Activated T-helper 2 cell treated with anti-CD3 and anti-CD28 coated beads, Interferon-gamma antibody, Interleukin-2, Interleukin-4, amounts not matched to agents 10 μg/mL and 5 μg/mL and 100 μg/mL, durations not matched to agents 14 hours and 24 hours and 36 hours (primary cell): ENCODE measurements at places on chromosomes 3 and 15. TPM values are rescaled to one million over a fixed set of nuclear protein-coding genes. Genes with fewer than 3 reads are reported as not detected.

- DNase-seq = peak; percentile 47
- peak overlapping the region; percentile 65 for H3K27ac ChIP-seq
- peak overlapping the region; percentile 27 for H3K4me3 ChIP-seq
- peaks cover 47% of the 10 kb centered on the region for H3K36me3 ChIP-seq
- peaks cover 30% of the 10 kb centered on the region for H3K4me1 ChIP-seq
- H3K27me3 ChIP-seq = no peaks in the 10 kb centered on the region
Measured at GRCh38 chr3:16337856-16338540, 73.0 kb downstream of the OXNAD1 start.

- peaks cover 6% of the 10 kb centered on the region for H3K27me3 ChIP-seq
- H3K4me1 ChIP-seq = no peaks in the 10 kb centered on the region
- no peaks in the 10 kb centered on the region for H3K36me3 ChIP-seq
Measured at GRCh38 chr15:57418635-57419034, 42.3 kb downstream of the CGNL1 start.

DNA sequence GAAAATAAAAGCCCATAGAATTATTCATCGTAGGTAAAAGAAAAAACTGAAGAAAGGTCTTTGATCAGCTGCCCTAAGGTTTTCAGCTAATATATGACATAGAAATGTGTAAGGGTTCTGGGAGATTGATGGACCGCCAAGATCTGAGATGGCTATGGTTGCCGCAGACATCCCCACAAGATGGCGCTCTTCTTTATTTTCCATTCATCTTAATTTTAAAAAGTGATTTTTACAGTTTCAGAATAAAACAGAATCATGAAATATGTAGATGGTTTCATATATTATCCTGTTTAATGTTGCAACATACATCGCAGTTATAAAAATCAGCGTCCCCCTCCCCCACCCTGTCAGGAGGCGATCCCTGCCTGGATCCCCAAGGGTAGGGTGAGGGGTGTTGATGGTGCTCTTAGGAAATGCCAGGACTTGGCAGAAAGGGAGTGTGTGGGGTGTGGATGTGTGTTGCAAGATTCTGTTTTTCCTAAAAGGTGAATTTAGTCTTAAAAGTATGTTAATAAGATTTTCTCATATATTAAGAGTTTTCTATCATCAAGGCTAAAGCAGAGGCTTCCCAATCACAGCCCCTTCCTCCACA is 68.8 kb downstream of the ANXA2 start:
- no peaks in the 10 kb centered on the region for H3K36me3 ChIP-seq
- DNase-seq = no peak

- H3K4me1 ChIP-seq = no peaks in the 10 kb centered on the region
- peaks cover 6% of the 10 kb centered on the region for H3K27me3 ChIP-seq
- no peak overlapping the region for H3K4me3 ChIP-seq
- peak; percentile 6 for DNase-seq
- H3K27ac ChIP-seq = no peak overlapping the region
- H3K36me3 ChIP-seq = no peaks in the 10 kb centered on the region
Measured at GRCh38 chr3:127411083-127411727, 123.4 kb upstream of the PRR20G start.

- H3K4me1 ChIP-seq = no peaks in the 10 kb centered on the region
- DNase-seq = no peak
- H3K36me3 ChIP-seq = no peaks in the 10 kb centered on the region
- peaks cover 3% of the 10 kb centered on the region for H3K27me3 ChIP-seq
Measured at GRCh38 chr3:113304102-113304501, 92.7 kb downstream of the BOC start.

DNA sequence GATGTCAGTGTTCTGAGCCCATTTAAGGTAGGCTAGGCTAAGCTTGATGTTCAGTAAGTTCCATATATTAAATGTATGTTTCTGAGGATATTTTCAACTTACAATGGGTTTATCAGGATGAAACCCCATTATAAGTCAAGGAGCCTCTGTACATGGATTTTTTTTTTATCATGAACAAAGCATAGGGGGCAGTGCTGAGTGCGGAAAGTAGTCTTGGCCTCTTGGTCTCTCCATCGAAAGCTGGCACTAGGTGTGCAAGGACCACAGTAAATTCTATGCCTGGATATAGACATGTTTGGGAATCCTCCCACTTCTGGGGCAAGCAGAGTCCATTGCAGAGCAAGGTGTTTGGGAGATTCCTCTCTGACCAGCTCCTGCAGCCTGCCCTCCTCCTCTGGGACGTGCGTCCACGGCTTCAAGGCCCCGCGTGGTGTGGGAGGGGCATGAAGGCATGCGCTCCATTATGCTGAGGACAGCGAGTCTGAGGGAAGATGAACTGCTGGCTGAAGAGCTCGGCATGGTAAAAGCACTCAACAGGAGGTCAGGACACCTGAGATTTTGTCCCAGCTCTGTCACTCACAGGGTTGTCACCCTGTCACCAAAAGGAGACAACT is 122.9 kb upstream of the LIPC start:
- DNase-seq = no peak
- H3K27ac ChIP-seq = no peak overlapping the region
- no peaks in the 10 kb centered on the region for H3K36me3 ChIP-seq
- H3K4me1 ChIP-seq = peaks cover 13% of the 10 kb centered on the region

- H3K4me1 ChIP-seq = peaks cover 2% of the 10 kb centered on the region
- H3K27me3 ChIP-seq = peaks cover 11% of the 10 kb centered on the region
- no peak overlapping the region for H3K27ac ChIP-seq
- no peaks in the 10 kb centered on the region for H3K36me3 ChIP-seq
- no peak overlapping the region for H3K4me3 ChIP-seq
Measured at GRCh38 chr3:157237886-157238285, 77.9 kb upstream of the CCNL1 start.

- H3K4me3 ChIP-seq = no peak overlapping the region
- H3K27ac ChIP-seq = no peak overlapping the region
- DNase-seq = no peak
- H3K4me1 ChIP-seq = peaks cover 4% of the 10 kb centered on the region
- H3K27me3 ChIP-seq = no peaks in the 10 kb centered on the region
Measured at GRCh38 chr3:8529738-8530525, 28.3 kb downstream of the LMCD1 start.

DNA sequence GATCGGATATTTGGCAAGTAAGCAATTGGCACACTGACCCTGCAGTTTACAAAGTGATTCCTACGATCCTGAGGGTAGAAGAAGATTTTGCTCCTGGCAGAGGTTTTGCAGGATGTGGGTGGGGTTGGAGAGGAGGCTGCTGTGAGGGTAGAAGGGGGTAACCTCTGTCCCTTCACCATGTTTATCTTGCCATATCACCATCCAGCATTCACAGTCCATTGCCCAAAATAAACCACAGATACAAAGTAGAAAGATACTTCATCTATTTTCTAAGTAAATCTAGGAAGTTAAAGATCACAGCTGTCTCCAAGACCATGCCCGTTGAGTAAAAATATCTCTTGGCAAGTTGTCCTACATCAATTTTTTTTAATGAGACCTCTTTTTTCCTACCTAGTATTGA is 51.6 kb downstream of the LIPC start:
- peaks cover 40% of the 10 kb centered on the region for H3K4me1 ChIP-seq
- DNase-seq = no peak
- no peak overlapping the region for H3K4me3 ChIP-seq
- peak overlapping the region; percentile 43 for H3K27ac ChIP-seq
- no peaks in the 10 kb centered on the region for H3K27me3 ChIP-seq
- H3K36me3 ChIP-seq = peaks cover 7% of the 10 kb centered on the region

- H3K27ac ChIP-seq = no peak overlapping the region
- peaks cover 36% of the 10 kb centered on the region for H3K27me3 ChIP-seq
- H3K4me1 ChIP-seq = peaks cover 25% of the 10 kb centered on the region
- DNase-seq = no peak
- H3K36me3 ChIP-seq = no peaks in the 10 kb centered on the region
- no peak overlapping the region for H3K4me3 ChIP-seq
Measured at GRCh38 chr3:197466586-197467399, 89.0 kb downstream of the BDH1 start.

- no peak for DNase-seq
- peaks cover 3% of the 10 kb centered on the region for H3K27me3 ChIP-seq
- peaks cover 2% of the 10 kb centered on the region for H3K4me1 ChIP-seq
- H3K27ac ChIP-seq = no peak overlapping the region
Measured at GRCh38 chr15:80890341-80891005, 99.1 kb downstream of the MESD start.

- DNase-seq = no peak
- no peak overlapping the region for H3K4me3 ChIP-seq
- no peaks in the 10 kb centered on the region for H3K27me3 ChIP-seq
- H3K27ac ChIP-seq = no peak overlapping the region
- no peaks in the 10 kb centered on the region for H3K36me3 ChIP-seq
- H3K4me1 ChIP-seq = no peaks in the 10 kb centered on the region
Measured at GRCh38 chr3:77718311-77718710, 678.4 kb downstream of the ROBO2 start.

- H3K4me1 ChIP-seq = peaks cover 25% of the 10 kb centered on the region
- no peak for DNase-seq
- no peak overlapping the region for H3K27ac ChIP-seq
- H3K27me3 ChIP-seq = peaks cover 10% of the 10 kb centered on the region
- no peak overlapping the region for H3K4me3 ChIP-seq
Measured at GRCh38 chr3:69370901-69371301, 15.0 kb downstream of the FRMD4B start.

DNA sequence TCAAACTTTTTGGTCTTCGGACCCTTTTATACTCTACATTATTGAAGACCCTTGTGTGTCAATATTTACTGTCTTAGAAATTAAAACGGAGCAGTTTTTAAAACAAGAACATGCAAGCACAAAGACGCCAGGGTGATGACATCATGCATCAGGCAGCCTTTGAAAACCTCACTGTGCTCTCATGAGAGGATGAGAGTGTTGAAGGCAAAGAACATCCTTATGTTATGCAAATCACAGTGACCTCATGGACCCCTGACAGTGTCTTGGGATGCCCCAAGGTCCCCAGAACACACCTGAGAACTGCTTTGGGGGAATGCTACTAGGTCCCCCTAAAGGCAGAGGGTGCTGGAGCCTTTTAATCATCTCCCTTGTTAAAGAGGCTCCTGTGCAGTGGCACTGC is 51.6 kb downstream of the CHDH start:
- no peaks in the 10 kb centered on the region for H3K36me3 ChIP-seq
- H3K4me3 ChIP-seq = no peak overlapping the region
- H3K27me3 ChIP-seq = peaks cover 25% of the 10 kb centered on the region
- no peak overlapping the region for H3K27ac ChIP-seq

DNA sequence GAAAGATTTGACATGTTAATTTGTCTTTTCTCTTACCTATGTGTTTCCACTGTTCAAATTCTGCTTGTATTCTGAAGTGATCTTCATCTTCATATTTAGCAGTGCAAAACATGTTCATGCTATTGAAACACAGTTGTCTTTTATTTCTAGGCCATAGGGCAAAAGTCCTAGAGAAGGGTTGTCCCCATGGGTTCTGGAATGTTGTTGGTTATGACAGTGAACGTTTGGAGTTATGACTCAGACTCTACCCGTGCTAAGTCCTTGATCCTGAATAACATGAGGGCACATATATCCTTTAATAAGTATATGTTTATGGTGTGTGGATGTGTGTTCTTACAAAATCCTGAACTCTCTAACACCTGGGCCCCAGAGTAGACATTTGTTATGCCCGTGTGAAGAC is 23.0 kb upstream of the ARPP21 start:
- no peak overlapping the region for H3K27ac ChIP-seq
- no peak overlapping the region for H3K4me3 ChIP-seq
- H3K4me1 ChIP-seq = no peaks in the 10 kb centered on the region
- no peak for DNase-seq
- no peaks in the 10 kb centered on the region for H3K27me3 ChIP-seq

- H3K27me3 ChIP-seq = no peaks in the 10 kb centered on the region
- no peaks in the 10 kb centered on the region for H3K4me1 ChIP-seq
- H3K4me3 ChIP-seq = no peak overlapping the region
- DNase-seq = no peak
Measured at GRCh38 chr3:851098-851790, 241.6 kb upstream of the CNTN6 start.

GRCh38 chr15:91679447-91679846 is 174.1 kb upstream of the SLCO3A1 start:
- no peak for DNase-seq
- peaks cover 20% of the 10 kb centered on the region for H3K27me3 ChIP-seq
- no peaks in the 10 kb centered on the region for H3K36me3 ChIP-seq
- no peak overlapping the region for H3K4me3 ChIP-seq

- DNase-seq = no peak
- no peak overlapping the region for H3K4me3 ChIP-seq
- peaks cover 7% of the 10 kb centered on the region for H3K36me3 ChIP-seq
- peaks cover 7% of the 10 kb centered on the region for H3K27me3 ChIP-seq
Measured at GRCh38 chr3:27340534-27340933, 28.6 kb downstream of the NEK10 start.

- H3K4me3 ChIP-seq = no peak overlapping the region
- no peak overlapping the region for H3K27ac ChIP-seq
- H3K27me3 ChIP-seq = no peaks in the 10 kb centered on the region
- H3K36me3 ChIP-seq = no peaks in the 10 kb centered on the region
- no peak for DNase-seq
Measured at GRCh38 chr15:93266291-93266690, 177.3 kb upstream of the RGMA start.

GRCh38 chr15:83219026-83219425 is 11.4 kb upstream of the HDGFL3 start:
- no peak overlapping the region for H3K27ac ChIP-seq
- no peak for DNase-seq
- H3K4me3 ChIP-seq = no peak overlapping the region
- peaks cover 13% of the 10 kb centered on the region for H3K4me1 ChIP-seq
- no peaks in the 10 kb centered on the region for H3K36me3 ChIP-seq
- peaks cover 41% of the 10 kb centered on the region for H3K27me3 ChIP-seq

DNA sequence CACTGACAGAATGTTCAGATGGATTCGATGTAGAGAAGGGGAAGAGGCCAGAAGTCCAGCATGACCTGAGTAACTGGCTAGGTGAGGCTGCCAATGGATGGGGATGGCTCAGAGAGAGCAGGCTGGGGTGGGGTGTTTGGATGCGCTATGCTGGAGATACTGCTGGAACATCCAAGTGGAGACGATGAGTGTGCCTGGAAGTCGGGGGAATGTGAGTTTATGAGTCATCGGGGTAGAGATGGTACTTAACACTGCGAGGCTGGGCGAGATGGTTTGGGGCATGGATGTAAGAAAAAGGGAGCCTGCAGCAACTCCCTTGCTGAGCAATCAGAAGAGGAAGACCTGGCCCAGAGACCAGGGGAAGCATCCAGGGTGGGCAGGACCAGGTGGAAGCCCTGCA is 180.7 kb downstream of the SLCO3A1 start:
- H3K4me3 ChIP-seq = no peak overlapping the region
- peaks cover 4% of the 10 kb centered on the region for H3K4me1 ChIP-seq
- H3K27ac ChIP-seq = no peak overlapping the region
- DNase-seq = no peak
- no peaks in the 10 kb centered on the region for H3K27me3 ChIP-seq

Gene PCSK6
- 0.83 and 1.9 TPM in 2 replicates for total RNA-seq

Gene GPR62
- total RNA-seq = not detected in 2 replicates

Gene ACSBG1
- 0.64 and 0.96 TPM in 2 replicates for total RNA-seq

Gene BHLHE40
- total RNA-seq = 421 and 425 TPM in 2 replicates

Gene RASGRF1
- 0.09 TPM in 1 of 2 replicates, not detected in the other for total RNA-seq

Gene GOLGA8O
- total RNA-seq = 1.7 and 2.6 TPM in 2 replicates

Gene PDCD10
- 73.8 and 80.9 TPM in 2 replicates for total RNA-seq

Gene GRM2
- 0.23 and 0.27 TPM in 2 replicates for total RNA-seq

Gene PLSCR5
- total RNA-seq = not detected in 2 replicates

Gene ALG1L2
- not detected in 2 replicates for total RNA-seq
